NCI-H460 (cell line): ENCODE measurements at places on chromosomes 5 and 9.

DNA sequence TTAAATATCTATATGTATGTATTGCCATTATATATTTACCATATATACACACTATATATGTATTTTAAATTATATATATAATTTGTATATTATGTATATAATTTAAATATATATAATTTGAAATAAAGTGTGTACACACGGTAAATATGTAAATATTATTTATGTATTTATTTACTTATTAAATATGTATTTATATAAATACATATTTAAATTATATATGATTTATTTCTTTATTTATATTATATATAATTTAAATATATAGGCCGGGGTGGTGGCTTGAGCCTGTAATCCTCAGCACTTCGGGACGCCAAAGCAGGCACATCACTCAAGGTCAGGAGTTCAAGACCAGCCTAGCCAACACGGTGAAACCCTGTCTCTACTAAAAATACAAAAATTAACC, 31.3 kb upstream of the LHFPL2 start:
- DNase-seq, result no peak

DNA sequence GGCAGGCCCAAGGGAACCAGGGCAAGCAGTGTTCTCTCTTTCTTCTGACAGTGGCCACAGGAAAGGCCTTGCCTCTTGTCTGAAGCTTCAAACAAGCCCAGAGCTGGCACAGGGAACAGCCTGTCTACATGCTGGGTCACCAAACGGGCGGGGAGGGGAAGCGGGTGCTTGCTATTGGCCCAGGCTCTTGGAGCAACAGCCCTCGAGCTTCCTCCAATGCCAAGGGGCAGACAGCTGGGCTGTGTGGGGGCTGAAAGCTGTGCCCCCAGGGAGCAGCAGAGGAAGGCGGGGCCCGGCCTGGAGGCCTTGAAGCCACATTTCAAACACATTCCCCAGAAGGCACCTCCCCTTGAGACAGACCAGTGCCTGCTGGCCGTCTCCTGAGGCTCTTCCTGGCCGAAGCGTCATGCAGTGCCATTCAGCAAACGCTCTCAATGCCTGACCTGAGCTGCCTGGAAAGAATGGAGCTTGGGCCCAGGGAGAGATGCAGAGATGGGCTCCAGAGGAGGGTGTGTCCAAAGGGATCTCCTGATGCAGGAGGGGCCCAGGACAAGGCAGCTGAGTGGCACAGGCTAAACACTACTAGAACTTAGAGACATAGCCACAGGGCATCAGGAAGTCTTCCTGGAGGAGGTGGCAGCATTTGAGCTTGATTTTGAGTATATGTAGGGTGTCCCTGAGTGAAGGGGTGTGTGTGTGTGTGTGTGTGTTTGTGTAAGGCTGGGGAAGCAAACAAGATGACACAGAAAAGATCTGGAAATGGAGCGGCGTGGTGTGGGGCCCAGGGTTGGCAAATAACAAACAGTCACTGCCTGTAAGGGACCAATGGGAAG, 2.5 kb downstream of the FIBCD1 start:
- DNase-seq, result no peak

- DNase-seq, result no peak
Measured at GRCh38 chr5:149735066-149735465, 5.0 kb downstream of the PPARGC1B start.

DNA sequence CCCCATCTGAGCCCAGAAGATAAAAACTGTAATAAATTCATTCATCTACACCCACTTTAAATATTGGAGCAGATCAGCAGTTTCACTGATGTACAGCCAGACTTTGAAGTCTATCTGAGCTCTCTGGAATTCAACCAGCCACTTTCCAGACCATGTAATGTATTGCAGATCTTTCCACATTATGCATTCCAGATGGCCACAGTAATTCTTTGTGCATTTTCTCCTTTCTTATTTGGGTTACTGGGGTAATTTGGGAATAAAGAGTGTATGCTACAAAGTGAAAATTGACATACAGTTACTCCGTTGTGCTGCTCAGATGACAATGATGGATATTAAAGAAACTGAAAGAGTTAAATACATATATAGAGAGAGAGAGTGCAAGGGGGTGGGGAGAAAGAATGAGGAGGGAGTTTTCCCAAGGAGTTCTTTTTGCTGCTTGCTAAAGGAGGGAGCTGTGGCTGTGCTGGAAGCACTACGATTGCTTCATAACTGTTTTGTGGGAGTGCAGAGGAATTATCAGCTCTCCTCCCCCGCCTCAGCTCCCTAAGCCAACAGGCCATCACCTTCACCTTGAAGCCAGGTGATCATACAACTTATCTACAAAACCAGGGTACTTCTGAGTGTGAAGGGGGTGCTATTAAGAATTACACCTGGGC, 152.8 kb downstream of the GAS1 start:
- no peak for DNase-seq

DNA sequence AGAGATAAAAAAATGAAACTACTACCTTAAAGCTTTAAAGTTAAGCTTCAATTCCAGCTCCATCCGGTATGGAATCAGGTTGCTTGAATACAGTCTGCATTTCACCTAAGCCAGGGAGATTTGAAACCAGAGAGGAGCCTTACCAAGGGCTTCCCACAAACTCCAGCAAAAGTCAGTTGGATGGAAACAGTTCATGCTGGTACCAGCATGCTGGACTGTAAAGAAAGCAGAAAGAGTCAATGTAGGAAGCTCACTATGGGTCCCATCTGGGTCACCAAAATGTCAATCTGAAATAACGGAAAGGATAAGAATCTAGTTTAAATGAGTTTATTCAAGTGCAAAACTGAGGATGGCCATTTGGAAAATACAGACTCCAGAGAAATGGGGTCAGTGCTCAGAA, 65.3 kb downstream of the CDO1 start:
- no peak for DNase-seq
